ENCODE measurements at places on chromosomes 2 and 18.

DNA sequence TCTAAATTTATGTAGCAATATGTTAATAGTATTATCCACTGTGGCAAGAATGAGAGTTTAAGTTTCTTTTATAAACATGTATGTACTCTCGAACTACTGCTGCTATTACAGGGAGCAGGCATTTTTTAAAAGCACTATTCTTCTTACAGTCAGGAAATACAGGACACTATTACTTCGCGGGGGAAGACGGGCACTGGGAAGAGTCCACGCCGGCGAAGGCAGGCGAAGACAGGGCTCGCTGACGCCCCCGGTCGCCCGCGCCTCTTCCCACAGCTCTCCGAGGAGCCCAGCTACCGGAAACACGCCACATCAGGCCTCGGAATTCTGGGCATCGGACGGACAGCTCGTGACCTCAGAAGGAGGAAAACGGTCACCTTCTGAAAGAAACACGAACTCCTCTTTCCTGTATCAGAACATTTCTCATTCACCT lies 90.2 kb downstream of the FAM161A start:
- DNase-seq: no peak

- no peak for DNase-seq
These were observed 55.2 kb upstream of the LDLRAD4 start for GRCh38 chr18:13163167-13163927.

DNA sequence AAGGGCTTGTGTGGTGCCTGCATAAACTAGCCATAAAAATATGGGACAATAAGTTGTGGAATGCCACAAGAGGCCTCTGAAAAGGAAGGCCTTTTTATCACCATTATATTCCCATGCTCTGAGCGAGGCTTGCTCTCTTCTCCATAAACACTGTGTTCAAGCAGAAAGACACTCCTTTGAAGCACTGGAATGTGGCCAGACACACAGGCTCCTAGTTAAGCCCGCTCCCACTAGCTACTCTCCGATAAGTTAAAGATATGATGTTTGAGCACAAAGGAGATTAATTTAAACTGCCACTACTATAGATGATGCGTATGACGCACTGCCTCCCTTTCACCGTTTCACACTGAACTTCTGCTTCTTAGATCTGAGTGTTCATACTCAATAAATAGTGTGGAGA lies 188.7 kb upstream of the TWIST2 start:
- no peak for DNase-seq

DNA sequence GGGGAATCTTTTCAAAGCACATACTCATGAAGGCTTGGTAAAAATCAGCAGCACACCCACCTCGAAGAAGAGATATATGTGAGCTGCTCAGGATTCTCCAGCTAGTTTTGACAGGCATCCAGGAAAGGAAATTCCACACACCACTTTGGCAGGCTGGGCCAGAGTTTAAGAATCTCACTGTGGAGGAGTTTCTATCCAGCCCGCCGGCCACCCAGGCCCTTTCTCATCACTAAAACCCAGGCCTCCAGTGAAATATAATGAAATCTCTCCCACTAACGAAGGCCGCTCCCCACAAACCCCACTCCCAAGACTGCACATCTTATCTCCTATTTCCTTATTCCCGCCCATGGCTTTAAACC lies 202.0 kb downstream of the GLI2 start:
- DNase-seq: no peak

GRCh38 chr2:189393440-189394111 lies 47.7 kb upstream of the WDR75 start:
- DNase-seq: no peak

GRCh38 chr2:213221957-213222356 lies 62.3 kb upstream of the SPAG16 start:
- no peak for DNase-seq

DNA sequence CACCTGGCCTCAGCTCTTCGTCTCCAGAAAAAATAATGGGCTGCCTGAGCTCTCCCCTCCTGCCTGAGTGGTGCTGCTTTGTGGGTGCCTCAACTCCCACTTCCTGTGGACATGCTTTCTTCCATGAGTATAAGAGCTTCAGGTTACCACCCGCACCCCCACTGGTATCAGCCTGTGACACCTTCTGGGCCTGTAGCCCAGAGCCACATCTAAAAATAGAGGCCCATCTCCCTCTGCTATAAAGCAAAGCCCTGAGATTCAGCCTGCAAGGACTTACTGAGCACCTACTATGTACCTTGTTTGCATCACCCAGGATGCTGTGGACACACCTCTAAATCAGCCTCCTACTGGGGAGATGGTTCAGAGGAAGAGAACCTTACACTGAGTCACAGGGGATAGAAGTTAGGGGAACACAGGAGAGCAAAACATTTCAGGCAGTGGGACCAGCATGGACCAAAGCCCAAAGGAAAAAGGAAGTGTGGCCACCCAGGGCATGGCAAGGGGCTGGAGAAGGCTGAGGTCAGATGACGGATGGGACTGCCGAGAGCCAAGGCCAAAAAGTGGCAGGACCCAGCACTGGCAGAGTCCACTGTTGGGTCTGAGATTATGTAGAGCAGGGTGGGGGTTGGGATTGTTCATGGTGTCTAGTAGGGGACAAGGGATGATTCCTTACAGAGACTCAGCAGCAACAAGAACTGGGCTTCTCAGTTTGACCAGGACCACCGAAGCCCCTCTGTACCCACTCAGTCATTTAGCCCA lies 123.7 kb upstream of the PPP1CB start:
- no peak for DNase-seq

GRCh38 chr2:235270956-235271355 lies 222.9 kb upstream of the AGAP1 start:
- peak; percentile 7 for DNase-seq

DNA sequence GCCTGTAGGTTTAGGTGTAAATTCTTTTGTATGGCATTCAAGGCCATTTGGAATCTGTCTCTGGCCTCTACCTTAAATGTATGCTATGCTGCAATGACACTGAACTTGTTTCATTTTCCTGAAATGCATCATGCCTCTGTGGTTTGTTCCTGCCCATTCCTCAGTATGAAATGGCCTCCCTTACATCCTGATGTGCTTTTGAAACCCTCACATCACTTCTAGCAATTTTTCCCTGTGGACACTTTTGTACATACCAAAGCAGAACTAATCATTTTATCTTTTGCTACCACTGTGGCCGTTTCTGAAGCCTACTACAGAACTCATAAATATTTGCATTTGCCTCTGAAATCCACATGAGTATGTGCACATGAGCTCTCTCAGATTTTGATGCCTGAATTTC lies 557.2 kb downstream of the ERBB4 start:
- DNase-seq: no peak

DNA sequence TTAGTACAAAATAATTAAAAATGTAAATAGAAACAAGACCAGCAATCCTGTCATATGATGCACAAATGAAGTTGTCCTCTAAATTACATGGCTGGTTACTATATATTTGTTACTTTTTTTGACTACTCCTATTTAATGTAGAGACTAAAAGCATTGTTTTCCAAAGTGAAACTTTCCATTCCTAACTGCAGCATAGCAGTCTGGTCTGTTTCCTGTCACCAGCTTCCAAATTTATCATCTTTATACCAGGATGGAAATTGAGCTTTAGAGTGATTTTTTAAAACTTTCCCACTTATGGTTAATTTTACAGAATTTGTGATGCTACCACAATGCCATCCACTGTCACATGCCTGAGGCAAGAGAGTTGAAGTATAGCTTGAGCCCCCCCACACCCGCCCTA lies 33.5 kb upstream of the RAB27B start:
- DNase-seq: no peak

- DNase-seq: no peak
These were observed 56.9 kb downstream of the COMMD1 start for GRCh38 chr2:61962095-61962984.

DNA sequence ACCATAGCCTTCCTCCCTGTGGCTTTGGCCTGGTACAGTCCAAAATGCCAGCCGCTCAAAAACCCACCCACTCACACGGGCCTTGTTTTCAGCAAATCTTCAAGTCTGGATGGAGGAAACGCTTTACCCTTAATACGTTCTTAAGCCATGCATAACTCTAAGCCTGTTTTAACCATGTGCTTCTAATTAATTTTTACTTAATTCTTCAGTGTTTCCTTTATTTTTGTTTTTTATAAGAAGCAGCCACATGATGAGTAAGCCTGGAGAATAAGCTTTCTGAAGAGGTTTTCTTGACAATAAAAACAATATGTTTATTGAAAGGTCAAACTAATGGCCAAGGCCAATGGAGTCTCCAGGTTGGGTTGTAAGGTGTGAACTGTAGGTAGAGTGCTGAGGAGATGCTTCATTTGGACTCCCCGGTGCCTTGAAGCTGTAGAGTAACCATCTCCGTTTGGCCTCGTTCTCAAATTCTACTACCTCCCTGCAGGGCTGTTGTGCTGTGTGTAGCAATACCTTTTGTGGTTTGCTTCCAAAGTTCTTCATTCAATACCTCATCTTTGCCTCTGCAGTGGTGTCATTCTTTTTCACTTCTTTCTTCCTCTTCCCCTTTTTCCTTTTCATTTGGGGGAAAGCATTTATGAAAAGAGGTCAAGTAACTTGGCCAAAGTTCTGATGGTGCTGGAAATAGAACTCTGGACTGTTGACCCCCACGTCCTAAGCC lies 113.7 kb downstream of the PRKCE start:
- no peak for DNase-seq

DNA sequence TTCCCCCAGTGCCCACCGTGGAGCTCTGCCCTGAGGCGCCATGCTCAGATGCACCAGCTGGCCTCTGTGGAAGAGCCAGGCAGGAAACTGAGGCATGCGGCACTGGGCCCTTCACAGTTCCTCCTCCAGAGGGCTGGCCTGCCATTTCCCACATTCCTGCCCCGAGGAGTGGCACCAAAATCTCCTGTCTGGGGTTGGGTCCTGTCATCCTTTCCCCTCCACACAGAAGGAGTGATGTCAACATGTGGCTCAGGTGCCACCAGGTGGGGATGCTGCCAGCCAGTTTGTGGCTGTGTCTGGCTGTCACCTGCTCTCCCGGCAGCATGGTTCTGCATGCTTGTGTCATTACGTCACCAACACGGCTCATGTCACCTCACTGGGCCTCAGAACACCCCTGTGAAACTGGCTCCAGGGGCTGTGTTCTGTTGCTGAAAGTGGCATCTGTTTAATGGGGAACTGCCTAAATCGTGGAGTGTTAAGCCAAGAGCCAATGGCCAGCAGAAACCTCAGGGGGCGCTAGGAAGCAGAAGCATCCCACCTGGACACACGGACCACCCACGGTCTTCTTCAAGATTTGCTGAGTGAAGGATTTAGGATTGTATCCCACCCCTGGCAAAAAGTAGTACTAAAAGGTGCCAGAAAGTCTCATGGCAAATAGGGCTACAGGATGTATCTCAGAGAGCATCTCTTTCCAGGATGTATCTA lies 51.3 kb downstream of the ZAP70 start:
- DNase-seq: no peak

DNA sequence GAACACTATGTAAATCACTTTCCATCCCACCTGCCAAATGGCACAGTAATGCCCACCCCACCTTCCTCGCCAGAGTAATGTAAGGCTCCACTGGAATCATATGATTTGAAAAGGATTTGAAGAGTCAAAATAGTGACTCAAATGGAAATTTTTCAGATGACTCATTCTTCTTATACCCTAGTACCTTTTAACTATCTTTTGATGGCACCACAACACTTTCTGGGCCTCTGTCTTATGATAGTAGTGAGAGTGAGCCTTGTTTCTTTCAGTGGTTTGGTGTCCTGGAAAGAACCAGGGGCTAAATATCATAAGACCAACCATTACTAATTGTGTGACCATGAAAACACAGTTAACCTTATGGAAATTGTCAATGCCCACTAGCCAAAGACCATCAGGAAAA lies 235.4 kb upstream of the SLC14A2 start:
- DNase-seq: no peak

DNA sequence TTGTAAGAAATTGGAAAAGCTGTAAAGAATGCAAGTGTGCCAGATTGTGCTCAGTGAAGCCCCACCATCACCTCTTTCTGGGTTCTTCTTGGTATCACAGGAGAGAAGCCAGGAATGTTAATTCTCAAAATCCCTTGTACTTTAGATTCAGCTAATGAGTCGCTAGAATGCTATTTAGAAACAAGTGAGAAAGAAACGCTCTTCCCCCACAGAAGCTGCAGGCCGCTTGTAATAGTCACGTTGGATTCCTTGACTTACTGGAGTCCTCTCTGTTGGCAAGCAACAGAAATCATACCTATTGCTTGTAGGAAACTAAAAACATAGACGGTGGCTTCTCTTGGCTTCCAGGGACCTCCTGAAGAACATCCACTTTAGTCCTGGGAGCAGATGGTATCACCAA lies 375.6 kb upstream of the LRATD1 start:
- DNase-seq: no peak

- DNase-seq: no peak
These were observed 59.4 kb upstream of the UPP2 start for GRCh38 chr2:158042245-158042644.

- no peak for DNase-seq
These were observed 5.0 kb downstream of the FZD7 start for GRCh38 chr2:202038471-202039277.

DNA sequence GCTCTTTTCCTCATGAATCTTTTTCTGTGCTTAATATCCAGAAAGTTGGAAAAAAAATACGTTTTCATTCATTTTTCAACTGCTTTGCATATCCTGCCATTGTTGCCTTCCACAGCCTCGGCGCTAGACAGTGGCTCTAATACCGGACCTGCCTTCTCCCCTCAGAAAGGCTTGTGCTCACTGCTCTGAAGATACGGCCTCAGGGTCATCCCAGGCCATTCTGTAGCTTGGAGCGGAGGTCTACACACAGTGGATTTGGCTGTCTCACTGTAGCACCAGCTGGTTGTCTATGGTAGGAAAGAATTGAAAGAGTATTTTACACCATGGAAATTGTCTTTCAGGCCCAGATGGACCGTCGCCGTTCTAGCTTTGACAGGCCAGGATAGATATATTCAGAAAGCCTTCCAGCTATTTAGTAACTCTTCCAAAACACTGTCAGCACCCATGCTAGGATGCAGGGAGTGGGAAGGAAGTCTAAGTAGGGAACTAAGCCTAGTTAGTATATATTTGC lies 242.0 kb downstream of the TMEM182 start:
- DNase-seq: no peak

GRCh38 chr2:241314226-241315092 lies 1.0 kb downstream of the HDLBP start:
- no peak for DNase-seq

- no peak for DNase-seq
These were observed 212.7 kb downstream of the AGAP1 start for GRCh38 chr2:235706506-235706905.

- DNase-seq: no peak
These were observed 71.0 kb downstream of the CWC22 start for GRCh38 chr2:179936141-179936540.
